Erythroblast (primary cell): ENCODE measurements at places on chromosomes 2 and 18.

DNA sequence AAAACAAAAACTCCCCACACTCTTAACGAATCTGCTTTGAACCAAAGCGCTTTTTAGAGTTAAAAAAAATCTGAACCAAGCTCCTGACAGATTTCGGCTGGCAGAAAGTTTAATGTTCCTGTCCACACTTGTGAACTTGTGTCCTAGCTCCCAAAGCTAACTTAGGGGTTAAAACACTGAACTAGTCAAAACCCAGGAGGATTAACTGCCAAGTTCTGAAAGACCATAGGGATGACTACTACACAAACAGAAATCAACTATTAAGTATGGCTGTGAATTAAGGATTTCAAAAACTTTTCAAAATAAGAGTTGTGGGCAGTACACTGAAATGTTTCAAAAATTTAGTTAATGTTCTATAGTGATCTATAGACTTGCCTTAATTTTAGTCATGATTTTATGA, 26.2 kb upstream of the CDKL4 start:
- DNase-seq = no peak

GRCh38 chr2:126668254-126668653, 12.3 kb downstream of the GYPC start:
- no peak for DNase-seq

GRCh38 chr2:48227617-48228344, 302.2 kb upstream of the STON1 start:
- DNase-seq = no peak

GRCh38 chr2:18651842-18652774, 62.7 kb upstream of the NT5C1B start:
- DNase-seq = no peak

GRCh38 chr18:47501946-47502345, 250.5 kb upstream of the SKOR2 start:
- no peak for DNase-seq

DNA sequence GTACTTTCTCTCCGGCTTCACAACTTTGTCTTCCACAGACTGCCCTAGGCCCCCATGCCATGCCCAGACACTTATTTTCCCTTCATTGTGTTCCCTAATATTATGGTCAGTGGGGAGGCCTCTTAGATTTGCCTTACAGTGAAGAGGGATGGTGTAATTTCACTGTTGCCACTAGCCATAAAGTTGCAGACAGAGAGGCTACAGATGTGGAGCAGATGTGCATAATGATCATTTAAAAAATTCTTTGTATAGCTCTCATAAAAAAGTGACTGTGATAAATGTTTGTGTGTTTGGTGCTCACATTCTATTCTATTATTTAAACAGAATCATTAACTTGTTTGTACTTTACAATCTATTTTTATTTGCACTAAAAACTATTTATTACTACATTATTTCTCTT, 67.5 kb upstream of the FN1 start:
- DNase-seq = no peak

GRCh38 chr2:209613649-209614305, 157.9 kb upstream of the UNC80 start:
- no peak for DNase-seq
